SJSA1 (cell line): ENCODE measurements at places on chromosomes 11 and 22. TPM values are rescaled to one million over a fixed set of nuclear protein-coding genes. Genes with fewer than 3 reads are reported as not detected.

DNA sequence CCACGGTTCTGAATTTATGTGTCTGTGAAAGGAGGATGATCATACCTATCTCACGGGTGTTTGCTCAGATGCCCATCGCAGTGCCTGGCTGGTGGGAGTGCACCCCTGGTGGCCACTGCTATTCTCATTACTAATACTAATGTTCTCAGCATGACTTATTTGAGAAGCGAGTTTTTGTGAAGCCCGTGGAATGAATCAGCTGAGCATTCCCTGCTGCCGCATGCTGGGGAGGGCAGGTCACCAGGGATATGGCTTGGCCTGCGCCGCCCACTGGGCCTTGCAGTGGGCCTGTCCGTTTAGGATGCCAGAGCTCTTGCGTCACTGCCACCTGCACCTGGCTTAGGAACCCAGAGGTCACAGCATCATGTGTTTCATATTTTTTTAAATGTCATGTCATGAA, 16.9 kb downstream of the CTTN start:
- H3K27me3 ChIP-seq, result no peaks in the 10 kb centered on the region
- no peak for DNase-seq
- H3K4me3 ChIP-seq, result no peak overlapping the region
- H3K36me3 ChIP-seq, result peaks cover 97% of the 10 kb centered on the region
- H3K27ac ChIP-seq, result no peak overlapping the region

DNA sequence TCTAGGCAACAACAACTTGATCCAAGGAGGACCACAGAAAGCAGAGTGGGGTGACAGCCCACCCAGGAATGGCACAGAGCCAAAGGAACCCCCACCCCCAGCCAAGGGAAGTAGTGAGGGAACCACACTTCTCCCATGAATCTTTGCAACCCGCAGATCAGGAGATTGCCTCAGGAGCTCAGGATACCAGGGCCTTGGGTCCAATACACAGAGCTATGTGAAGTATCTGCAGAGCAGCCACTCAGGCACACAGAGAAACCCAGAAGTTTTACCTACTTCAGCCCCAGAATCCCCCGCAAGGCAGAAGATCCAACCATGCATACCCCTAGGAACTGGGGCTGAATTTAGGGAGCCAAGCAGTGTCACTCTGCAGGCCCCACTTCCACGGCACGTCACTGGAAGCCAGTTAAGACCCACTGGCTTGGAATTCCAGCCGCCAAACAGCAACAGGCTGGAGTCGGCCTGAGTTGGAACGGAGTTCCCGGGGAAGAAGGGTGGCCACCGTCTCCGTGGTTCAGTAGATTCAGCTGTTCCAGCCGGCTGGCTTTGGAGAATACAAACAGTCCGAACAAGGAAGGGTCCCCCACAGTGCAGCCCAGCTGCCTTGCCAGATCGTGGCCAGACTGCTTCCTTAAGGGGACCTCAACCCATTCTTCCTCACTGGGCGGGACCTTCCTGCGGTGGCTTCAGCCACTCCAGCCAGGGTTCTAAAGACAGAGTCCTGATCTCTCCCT, 174.1 kb downstream of the TTC28 start:
- no peaks in the 10 kb centered on the region for H3K36me3 ChIP-seq
- no peaks in the 10 kb centered on the region for H3K27me3 ChIP-seq
- H3K4me1 ChIP-seq, result no peaks in the 10 kb centered on the region
- no peak overlapping the region for H3K27ac ChIP-seq
- no peak overlapping the region for H3K4me3 ChIP-seq

The HPS4 gene
- 28.9 and 29.5 TPM in 2 replicates for total RNA-seq

The SHANK2 gene
- 3.3 and 10.7 TPM in 2 replicates for total RNA-seq

DNA sequence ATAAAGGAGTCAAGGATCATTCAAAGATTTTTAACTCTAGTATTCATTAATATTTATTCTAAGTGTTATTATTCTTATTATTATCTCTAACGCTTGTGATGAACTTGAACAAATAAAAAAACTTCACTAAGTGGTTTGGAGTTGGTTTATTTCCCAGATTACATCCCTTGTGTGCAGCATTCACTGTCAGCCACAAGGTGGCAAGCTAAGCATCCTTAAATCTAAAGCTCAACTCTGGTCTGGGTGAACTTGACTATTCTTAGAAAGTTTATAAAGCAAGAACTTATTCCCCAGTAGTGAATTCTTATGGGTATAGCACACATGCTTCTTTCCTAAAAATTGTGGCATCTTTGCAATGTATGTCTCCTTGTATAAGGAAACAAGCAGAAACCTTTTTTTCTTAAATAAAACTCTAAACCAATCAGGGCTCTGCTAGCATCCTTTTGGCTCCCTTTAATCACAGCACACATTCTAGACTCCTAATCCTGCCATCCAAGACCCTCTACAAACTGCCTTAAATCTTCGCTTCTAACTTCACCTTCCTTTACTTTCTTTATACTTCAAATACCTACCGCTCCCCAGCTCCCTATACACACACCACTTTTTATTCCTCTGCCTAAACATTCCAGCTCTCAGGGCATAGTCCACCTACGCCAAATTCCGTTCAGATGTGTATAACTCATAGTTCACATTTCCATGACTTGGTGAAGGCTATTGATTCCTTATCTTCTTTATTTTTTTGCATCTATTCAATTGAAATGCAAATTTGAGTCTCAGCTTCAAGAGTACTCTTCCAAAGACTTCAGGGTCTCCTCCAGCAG, 1068.8 kb downstream of the DLG2 start:
- H3K36me3 ChIP-seq, result no peaks in the 10 kb centered on the region
- H3K4me1 ChIP-seq, result no peaks in the 10 kb centered on the region
- no peak overlapping the region for H3K27ac ChIP-seq
- H3K27me3 ChIP-seq, result no peaks in the 10 kb centered on the region

The TCN1 gene
- total RNA-seq, result not detected in 2 replicates

- no peaks in the 10 kb centered on the region for H3K36me3 ChIP-seq
- no peaks in the 10 kb centered on the region for H3K4me1 ChIP-seq
- no peak overlapping the region for H3K27ac ChIP-seq
- DNase-seq, result no peak
- H3K27me3 ChIP-seq, result peaks cover 9% of the 10 kb centered on the region; the same call in 1 of the 2 replicates
- H3K4me3 ChIP-seq, result no peak overlapping the region
These were observed 1.2 kb downstream of the GPR83 start for GRCh38 chr11:94400050-94400449.

The KIRREL3 gene
- 5.3 and 5.5 TPM in 2 replicates for total RNA-seq

The PIWIL4 gene
- 0.05 TPM in 1 of 2 replicates, not detected in the other for total RNA-seq

DNA sequence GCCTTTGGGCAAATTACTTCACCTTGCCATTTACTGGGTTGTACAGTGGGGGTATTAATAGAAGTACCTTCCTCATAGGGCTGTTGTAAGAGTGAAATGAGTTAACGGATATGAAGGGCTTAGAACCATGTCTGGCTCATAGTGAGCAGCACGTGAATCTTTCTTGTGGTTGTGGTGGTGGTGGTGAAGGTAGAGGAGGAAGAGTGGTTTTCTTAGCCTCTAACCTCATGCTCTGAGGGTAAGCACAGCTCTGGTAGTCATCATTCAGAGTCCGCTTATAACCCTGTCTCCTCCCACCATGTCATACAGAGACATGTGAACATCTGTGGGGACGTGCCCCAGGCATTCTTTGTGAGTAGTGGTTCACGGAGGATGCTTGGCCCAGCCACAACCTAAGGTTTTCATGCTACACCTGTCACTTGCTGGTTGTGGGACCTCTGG, 43.6 kb downstream of the TEAD1 start:
- no peaks in the 10 kb centered on the region for H3K27me3 ChIP-seq
- no peak overlapping the region for H3K4me3 ChIP-seq
- no peak for DNase-seq
- peaks cover 25% of the 10 kb centered on the region for H3K36me3 ChIP-seq
- peaks cover 11% of the 10 kb centered on the region for H3K4me1 ChIP-seq

DNA sequence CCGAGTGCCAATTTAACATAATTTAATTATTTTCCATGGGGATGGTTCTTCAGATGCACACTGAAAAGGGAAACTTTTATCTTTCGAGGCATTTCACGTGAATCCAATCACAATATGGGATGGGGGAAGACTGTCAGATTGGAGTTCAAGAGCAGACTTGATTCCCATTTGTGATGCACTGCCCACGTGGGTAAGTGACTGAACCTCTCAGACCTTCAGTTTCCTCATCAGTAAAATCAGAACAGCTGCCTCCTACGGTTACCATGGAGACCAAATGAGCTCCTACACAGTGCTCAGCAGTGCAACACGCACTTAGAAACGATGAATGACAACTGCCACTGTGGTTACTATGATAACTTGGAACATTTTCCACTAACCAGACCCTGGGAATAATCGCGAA, 21.7 kb downstream of the KIAA0930 start:
- H3K36me3 ChIP-seq, result no peaks in the 10 kb centered on the region
- peaks cover 19% of the 10 kb centered on the region for H3K4me1 ChIP-seq
- no peak overlapping the region for H3K4me3 ChIP-seq
- H3K27me3 ChIP-seq, result no peaks in the 10 kb centered on the region
- H3K27ac ChIP-seq, result no peak overlapping the region

GRCh38 chr11:48047616-48048015, 67.3 kb downstream of the PTPRJ start:
- peak; percentile 51 for DNase-seq
- peak overlapping the region; percentile 65 for H3K27ac ChIP-seq
- H3K36me3 ChIP-seq, result no peaks in the 10 kb centered on the region; the same call in 1 of the 2 replicates
- no peak overlapping the region for H3K4me3 ChIP-seq
- H3K27me3 ChIP-seq, result no peaks in the 10 kb centered on the region
- peaks cover 40% of the 10 kb centered on the region for H3K4me1 ChIP-seq

GRCh38 chr11:125069796-125070195, 6.7 kb downstream of the SLC37A2 start:
- no peak for DNase-seq
- no peaks in the 10 kb centered on the region for H3K4me1 ChIP-seq
- H3K27me3 ChIP-seq, result peaks cover 3% of the 10 kb centered on the region; the same call in 1 of the 2 replicates
- no peaks in the 10 kb centered on the region for H3K36me3 ChIP-seq

GRCh38 chr22:21571679-21572078, 4.2 kb downstream of the UBE2L3 start:
- no peaks in the 10 kb centered on the region for H3K27me3 ChIP-seq
- no peak overlapping the region for H3K4me3 ChIP-seq
- H3K4me1 ChIP-seq, result peaks cover 36% of the 10 kb centered on the region
- H3K27ac ChIP-seq, result no peak overlapping the region
- no peak for DNase-seq
- peaks cover 49% of the 10 kb centered on the region for H3K36me3 ChIP-seq

The E2F8 gene
- 4.2 and 8.8 TPM in 2 replicates for total RNA-seq

The CLMP gene
- total RNA-seq, result 21.6 and 39.6 TPM in 2 replicates

DNA sequence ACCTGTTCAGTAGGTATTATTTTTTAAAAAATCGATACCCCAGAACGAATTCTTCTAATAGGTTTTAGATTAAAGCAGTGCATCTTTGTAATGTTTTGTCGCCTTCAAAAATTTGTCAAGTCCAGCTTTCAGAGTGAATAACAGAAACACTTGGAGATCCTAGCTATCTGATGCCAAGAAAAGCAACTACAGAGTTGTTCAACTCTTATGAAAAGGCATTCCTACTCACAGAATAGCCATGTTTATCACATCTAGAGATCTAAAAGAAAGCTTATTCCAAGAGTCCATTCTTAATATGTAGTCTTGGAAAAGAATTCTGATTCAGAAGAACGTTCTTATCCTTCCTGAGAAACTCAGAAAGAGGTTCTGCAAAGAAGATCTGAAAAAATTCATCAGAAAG, 268.5 kb downstream of the TTC28 start:
- peaks cover 3% of the 10 kb centered on the region for H3K27me3 ChIP-seq
- no peak overlapping the region for H3K27ac ChIP-seq
- DNase-seq, result no peak

DNA sequence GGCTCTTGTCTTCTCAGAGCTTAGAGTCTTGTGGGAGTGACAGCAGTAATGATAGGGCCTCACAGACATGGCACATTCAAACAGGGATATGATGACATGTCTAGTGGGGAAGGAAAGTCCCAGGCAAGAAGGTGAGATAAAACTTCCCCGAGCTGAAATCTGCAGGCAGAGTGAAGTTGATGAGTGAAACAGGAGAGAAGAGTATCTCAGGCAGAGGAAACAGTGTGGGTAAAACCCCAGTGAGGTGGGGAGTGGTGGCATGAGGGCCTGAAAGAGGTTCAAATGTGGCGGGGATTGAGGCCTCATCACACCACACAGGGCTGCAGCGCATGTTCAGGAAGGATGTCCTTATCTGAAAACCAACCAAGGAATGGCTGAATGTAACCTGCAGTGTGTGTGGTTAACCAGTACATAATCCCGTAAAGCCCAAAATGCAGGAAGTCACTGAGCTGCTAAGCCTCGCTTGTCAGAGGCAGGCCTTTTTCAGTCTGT, 153.8 kb upstream of the E2F8 start:
- H3K4me1 ChIP-seq, result no peaks in the 10 kb centered on the region
- no peaks in the 10 kb centered on the region for H3K27me3 ChIP-seq
- no peak overlapping the region for H3K4me3 ChIP-seq
- no peak for DNase-seq
- H3K27ac ChIP-seq, result no peak overlapping the region

The AHNAK gene
- 306 and 345 TPM in 2 replicates for total RNA-seq

- DNase-seq, result no peak
- H3K36me3 ChIP-seq, result no peaks in the 10 kb centered on the region
- H3K27ac ChIP-seq, result no peak overlapping the region
- H3K4me1 ChIP-seq, result no peaks in the 10 kb centered on the region; the same call in 1 of the 2 replicates
- no peak overlapping the region for H3K4me3 ChIP-seq
- peaks cover 46% of the 10 kb centered on the region for H3K27me3 ChIP-seq
These were observed 89.5 kb downstream of the CDKN1C start for GRCh38 chr11:2796091-2796490.

DNA sequence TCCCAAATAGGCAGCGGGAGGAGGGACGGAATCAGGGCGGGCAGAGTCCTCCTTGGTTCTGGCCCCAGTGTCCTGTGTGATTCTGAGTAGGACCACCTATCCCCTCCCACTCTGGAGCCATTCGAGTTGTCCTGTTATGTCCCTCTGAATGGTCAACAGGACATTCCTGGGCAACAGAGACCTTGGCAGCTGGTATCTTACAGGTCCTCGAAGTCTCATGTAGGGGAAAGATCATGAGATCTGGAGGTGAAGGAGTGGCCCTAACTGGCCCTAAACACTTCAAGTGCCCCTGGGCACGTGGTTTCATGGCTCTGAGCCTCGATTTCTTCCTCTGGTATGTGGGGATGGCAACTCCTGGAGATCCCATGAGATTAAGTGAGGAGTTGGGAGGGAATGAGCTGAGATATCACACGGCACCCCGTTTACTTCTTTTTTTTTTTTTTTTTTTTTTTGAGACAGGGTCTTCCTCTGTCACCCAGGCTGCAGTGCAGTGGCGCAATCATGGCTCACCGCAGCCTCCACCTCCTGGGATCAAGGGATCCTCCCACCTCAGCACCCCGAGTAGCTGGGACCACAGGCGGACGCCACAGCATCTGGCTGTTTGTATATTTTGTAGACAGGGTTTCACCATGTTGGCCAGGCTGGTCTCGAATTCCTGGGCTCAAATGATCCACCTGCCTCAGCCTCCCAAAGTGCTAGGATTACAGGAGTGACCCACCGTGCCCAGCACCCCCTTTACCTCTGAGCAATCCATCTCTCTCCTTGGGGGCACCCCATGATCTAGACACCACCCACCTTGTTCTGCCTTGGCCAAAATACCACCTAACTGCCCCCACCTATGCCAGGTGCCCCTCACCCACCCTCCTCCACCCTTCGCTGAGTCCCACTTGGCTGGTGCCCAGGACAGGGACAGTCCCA, 6.8 kb downstream of the LIF start:
- peaks cover 61% of the 10 kb centered on the region for H3K4me1 ChIP-seq
- H3K27ac ChIP-seq, result no peak overlapping the region
- no peaks in the 10 kb centered on the region for H3K27me3 ChIP-seq

The C11orf42 gene
- not detected in 2 replicates for total RNA-seq
